ENCODE measurements at places on chromosomes 6 and 20.
A peak's percentile ranks its signal among the peaks of the same experiment; 100 is the strongest.

- no peak for DNase-seq
These were observed 69.5 kb upstream of the FOXQ1 start for GRCh38 chr6:1242446-1242845.

- peak; percentile 15 for DNase-seq
These were observed 41.4 kb upstream of the TMEM181 start for GRCh38 chr6:158518191-158519127.

DNA sequence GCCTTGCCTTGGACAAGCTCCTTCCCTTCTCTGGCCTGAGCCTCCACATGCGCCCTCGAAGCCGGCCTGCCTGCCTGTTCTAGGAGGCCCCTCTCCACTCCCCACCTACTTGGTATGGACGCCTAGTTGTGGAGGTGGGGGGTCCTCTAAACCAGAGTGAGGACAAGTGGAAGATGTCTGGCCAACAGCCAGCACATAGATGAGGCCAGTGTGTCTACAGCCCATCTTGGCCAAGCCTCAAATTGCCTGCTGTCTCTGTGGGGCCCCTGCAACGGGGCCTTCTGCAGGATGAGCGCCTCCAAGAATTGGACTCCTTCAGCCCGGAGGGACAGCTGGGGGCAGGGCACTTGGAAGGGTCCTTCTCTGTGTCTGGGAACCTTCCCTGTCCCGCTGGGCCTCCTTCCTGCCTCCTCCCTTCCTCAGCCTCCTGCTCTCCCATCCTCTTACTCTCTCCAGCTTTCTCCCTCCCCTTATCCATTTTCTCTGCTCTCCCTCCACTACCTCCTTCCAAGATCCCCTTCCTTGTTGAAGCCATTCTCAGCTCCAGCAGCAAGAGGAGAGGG is 1.6 kb downstream of the MDFI start:
- DNase-seq: no peak

DNA sequence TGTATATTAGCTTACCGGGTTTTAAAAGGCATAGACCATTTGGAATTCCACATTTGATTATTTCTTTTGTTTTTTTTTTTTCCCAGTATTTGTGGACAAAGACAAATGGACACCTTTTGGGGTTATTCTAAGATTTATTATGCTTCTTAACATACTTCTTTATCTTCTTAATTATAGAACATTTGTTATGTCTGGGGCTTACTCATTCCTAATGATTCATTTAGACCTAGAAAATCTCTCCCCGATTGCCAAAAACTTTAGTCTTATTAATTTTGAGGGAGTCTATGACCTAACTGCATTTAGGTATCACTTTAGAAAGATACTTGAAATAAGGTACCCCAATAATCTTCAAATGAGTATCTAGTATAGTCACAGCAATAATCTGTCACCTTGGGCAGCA is 170.7 kb upstream of the PREP start:
- DNase-seq: no peak

DNA sequence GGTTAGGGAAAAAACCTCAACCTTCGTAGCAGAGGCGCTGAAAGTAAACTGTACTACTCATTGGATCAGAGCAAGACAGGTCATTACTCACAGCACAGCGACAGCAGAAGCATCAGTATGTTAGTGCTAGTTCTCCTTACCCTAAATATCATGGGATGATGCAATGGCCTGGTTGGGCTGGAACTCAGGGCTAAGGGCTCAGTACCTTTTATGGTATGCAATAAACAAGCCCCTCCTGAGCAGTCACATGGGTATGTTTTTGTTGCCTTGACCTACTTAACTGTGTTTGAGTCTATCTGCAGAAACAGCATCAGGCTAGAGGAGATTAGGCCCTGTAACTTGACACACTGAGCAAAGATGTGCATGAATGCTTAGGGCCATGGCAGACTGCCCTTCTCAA is 369.4 kb upstream of the IMPG1 start:
- no peak for DNase-seq

DNA sequence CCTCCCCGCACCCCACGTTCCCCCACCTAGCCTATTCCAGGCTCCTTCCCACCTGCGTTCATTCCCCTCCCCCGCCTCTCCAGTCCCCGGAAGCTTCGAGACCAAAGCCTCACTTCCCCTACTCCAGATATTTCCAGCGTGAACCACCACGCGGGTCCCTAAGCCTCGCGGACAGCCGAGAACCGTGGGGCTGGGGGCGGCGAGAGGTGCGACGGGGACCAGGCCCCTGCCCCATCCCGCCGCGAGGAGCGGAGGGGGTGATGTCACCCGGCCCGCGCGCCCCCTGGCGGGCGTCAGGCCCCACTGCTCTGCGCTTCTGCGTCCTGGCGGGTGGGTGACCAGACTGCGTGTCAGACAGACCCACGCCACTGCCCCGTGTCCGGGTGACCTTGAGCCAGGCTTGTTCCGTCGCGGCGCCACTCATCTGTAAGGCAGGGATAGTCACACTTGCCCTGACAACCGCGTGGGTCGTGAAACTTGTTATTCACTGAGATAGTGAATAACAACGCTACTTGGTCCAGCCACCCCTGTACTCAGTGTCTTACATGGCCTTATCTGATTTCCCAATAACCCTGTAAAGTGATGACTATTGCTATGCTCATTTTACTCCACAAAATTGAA is 9.0 kb upstream of the HSP90AB1 start:
- DNase-seq: no peak

- DNase-seq: no peak
These were observed 174.1 kb downstream of the ADAT2 start for GRCh38 chr6:143276436-143276835.

GRCh38 chr6:30813631-30814145 is 69.3 kb upstream of the IER3 start:
- no peak for DNase-seq

DNA sequence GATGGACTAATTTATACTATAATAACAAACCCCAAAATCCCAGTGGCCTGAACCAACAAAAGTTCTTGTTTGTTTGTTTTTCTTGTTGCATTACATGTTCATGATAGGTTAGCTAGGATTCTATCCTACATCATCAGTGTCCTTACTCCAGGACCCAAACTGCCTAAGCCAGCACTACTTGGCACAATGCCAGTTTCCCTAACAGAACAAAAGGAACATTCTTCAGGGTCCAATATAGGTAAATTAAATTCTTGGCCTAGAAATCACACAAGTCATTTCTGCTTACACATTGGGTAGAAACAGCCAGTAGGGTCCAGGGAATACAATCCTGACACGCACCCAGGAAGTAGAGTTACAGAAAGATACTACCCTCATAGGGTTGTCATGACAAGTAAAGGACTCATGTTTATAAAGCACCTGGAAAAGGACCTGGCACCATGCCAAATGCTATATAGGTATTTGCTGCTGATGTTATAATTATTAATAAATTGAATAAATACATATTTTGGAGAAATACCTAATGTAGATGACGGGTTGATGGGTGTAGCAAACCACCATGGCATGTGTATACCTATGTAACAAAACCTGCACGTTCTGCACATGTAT is 38.8 kb downstream of the RCAN2 start:
- no peak for DNase-seq
